RPMI7951 (cell line): ENCODE measurements at places on chromosomes 7 and 10. TPM values are rescaled to one million over a fixed set of nuclear protein-coding genes. Genes with fewer than 3 reads are reported as not detected.

The DMBT1 gene
- under 0.01 and 0.10 TPM in 2 replicates for total RNA-seq

The PRR15 gene
- total RNA-seq: 0.10 TPM in 1 of 2 replicates, not detected in the other

The ANKRD1 gene
- total RNA-seq: 0.29 and 0.36 TPM in 2 replicates

The GBX1 gene
- not detected in 2 replicates for total RNA-seq

The RNF133 gene
- not detected in 2 replicates for total RNA-seq

The CHAT gene
- total RNA-seq: not detected in 2 replicates

The PRLHR gene
- total RNA-seq: not detected in 2 replicates

The DPCD gene
- total RNA-seq: 65.8 and 69.5 TPM in 2 replicates

The OPN4 gene
- not detected in 2 replicates for total RNA-seq

The HSPA12A gene
- 3.0 and 3.1 TPM in 2 replicates for total RNA-seq

The CDK14 gene
- total RNA-seq: 5.2 and 9.3 TPM in 2 replicates

The GPR141 gene
- total RNA-seq: not detected in 2 replicates

The SSC4D gene
- total RNA-seq: 0.10 and 0.60 TPM in 2 replicates

The ADCYAP1R1 gene
- total RNA-seq: 0.10 TPM in 1 of 2 replicates, not detected in the other

The MOGAT3 gene
- not detected in 2 replicates for total RNA-seq

The CTNNA3 gene
- total RNA-seq: not detected in 2 replicates

The TRDMT1 gene
- total RNA-seq: 9.9 and 18.1 TPM in 2 replicates

The CREB5 gene
- 2.9 and 3.8 TPM in 2 replicates for total RNA-seq

The AUTS2 gene
- total RNA-seq: under 0.01 and 0.10 TPM in 2 replicates

The VPS26A gene
- 38.5 and 46.7 TPM in 2 replicates for total RNA-seq

The SPDYE16 gene
- total RNA-seq: not detected in 2 replicates

The MBL2 gene
- not detected in 2 replicates for total RNA-seq

The CALCR gene
- total RNA-seq: not detected in 2 replicates

The TRPV6 gene
- total RNA-seq: not detected in 2 replicates

The IGFBP1 gene
- total RNA-seq: not detected in 2 replicates

The C7orf33 gene
- total RNA-seq: not detected in 2 replicates

The CDH23 gene
- not detected in 2 replicates for total RNA-seq

The PON3 gene
- total RNA-seq: not detected in 2 replicates

The AKR1C8 gene
- not detected in 2 replicates for total RNA-seq
